Cardiac septum (tissue), 1 donor: ENCODE measurements at places on chromosomes 3 and 15. TPM values are rescaled to one million over a fixed set of nuclear protein-coding genes. Genes with fewer than 3 reads are reported as not detected.
A peak's percentile ranks its signal among the peaks of the same experiment; 100 is the strongest.

Gene STAC
- total RNA-seq: 0.51 TPM

Gene FAM219B
- 62.5 TPM for total RNA-seq

GRCh38 chr3:45739991-45740390 lies 50.8 kb downstream of the SACM1L start:
- no peak for DNase-seq

DNA sequence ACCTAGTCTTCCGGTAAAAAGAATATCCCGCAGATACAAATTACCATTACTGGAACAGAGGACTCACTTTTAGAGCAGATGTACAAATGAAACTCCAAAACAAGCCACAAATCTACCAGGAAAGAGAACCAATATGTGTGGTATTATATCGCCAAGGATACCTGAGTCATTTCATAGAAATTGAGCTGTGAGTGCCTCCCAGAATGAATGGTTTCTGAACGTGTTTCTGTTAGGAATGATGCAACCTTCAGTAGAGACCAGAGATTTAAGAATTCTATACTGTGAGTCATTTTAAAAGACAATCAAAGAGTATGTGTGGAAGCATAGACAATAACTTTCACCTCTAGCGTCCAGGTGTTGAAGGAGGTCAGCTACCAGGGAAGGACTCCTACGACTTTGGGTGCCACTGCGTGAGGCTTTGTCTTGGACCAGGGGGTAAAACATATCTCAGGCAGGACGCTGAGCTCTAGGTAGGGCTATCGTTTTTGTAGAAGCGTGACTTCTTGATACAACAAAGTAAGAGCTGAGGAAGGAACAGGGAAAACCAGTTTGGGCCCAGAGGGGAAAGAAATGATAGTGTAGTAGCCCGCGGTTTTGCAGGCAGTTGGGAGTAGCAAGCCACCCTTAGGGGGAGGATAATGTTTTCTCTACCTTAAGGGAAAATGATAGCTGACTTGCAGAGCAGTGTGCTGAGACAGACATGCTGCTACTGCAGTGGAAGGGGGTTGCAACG lies 210.4 kb downstream of the TP63 start:
- DNase-seq: no peak

Gene IRAK2
- total RNA-seq: 1.9 TPM

GRCh38 chr3:153023896-153024295 lies 138.1 kb upstream of the RAP2B start:
- no peak for DNase-seq

DNA sequence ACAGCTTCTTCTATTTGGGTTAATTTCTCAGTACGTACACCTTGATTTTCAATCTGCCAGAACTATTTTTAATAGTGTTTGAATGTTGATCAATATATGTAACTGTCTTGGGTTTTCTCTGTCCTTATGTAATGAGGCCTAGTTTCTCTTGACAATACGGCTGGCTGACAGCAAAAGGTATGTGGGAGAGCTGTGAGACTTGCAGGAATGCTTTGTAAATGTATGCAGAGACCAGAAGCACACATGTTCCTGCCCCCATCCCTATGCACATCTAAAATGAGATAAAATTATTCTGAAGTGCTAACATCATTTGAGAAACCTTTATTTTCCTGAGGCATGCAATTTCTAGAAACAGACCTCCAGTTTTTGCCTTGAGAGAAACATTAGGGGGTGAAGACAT lies 593.8 kb upstream of the GBE1 start:
- no peak for DNase-seq

Gene UNC45A
- total RNA-seq: 27.2 TPM

- DNase-seq: no peak
These were observed 16.2 kb downstream of the ZPLD1 start for GRCh38 chr3:102450976-102451375.

Gene ANKDD1A
- total RNA-seq: 1.4 TPM

DNA sequence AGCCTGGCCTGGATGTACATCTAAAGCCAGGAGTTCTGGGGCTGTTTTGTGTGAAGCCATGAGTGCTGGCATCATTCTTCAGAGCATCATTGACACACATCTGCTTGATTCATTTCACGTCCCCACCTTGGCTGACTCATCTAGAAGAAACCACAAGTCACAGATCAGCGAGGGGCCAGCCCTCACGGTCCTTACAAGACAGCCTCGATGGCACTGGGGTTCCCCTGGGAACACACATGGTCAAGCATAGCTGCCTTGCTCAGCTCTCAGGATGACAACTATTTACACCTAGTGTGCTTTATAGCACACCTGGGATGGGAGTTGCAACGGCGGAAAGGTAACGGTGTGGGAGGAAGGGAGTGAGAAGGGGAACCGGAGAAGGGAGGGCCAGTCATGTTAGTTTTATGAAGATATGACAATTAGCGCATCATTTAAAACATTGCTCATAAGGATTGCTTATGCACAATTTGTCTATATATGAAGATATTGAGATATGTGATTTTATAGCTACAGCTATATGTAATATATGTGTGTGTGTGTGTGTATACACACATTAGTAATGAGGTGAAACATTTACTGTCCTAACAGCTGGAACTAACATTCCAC lies 227.1 kb downstream of the RPLP1 start:
- DNase-seq: no peak

GRCh38 chr3:46102780-46103130 lies 75.5 kb upstream of the XCR1 start:
- DNase-seq: no peak

Gene TIMP4
- total RNA-seq: 4.3 TPM

DNA sequence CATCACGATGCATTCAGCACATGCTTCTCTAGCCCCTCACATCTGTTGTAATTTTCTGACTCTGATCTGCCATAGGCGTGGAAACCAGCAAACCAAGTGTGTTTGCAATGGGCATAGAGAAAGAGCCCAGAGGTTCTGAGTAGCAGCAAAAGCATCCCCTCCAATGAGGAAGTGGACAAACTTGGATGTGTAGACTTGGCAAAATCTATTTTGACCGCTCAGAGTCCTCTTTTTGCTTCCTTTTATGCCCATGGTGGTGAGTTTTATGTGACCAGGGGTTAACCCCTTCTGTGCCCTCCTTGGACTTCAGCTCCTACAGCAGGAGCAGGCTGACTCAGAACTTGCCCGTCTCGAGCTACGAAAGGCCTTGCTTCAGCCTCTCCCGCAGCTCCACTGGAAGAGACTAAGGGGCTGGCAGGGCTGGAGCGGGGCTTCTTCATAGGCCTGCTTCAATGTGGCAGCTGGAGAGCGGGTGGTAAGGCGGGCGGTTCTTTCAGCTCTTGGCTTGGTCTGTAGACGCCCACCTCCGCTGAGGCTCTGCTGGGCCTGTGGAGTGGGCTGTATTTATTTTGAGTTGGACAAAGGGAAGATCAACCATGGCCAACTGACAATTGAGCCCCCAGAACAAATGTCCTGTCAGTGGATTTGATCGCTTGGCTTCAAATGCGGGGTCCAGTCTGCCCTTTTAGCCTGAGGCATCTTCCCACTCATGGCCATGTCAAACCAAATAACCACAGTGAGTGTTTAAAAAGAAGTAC lies 6.5 kb upstream of the ETV5 start:
- DNase-seq: no peak

GRCh38 chr15:69750253-69750652 lies 297.6 kb downstream of the RPLP1 start:
- DNase-seq: no peak

DNA sequence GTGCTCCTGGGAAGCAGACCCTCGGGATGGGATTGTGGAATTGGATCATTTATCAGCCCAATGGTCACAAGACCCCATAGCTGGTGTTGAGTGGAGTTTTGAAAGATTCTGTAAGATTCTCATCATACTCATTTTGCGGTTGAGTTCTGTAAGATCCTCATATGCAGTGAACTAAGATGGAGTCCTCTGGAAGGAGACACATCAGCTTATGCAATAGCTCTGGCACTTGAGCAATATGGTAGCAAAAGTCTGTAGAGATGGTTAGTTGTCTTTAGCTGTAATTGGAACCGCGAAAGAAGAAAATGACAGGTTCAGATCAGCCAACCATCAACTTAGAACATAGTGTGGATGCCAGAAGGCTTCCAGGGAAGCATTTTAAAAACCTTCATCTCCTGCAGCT lies 184.5 kb upstream of the TSC22D2 start:
- no peak for DNase-seq

- no peak for DNase-seq
These were observed 175.0 kb downstream of the PDZRN3 start for GRCh38 chr3:73449774-73450173.

DNA sequence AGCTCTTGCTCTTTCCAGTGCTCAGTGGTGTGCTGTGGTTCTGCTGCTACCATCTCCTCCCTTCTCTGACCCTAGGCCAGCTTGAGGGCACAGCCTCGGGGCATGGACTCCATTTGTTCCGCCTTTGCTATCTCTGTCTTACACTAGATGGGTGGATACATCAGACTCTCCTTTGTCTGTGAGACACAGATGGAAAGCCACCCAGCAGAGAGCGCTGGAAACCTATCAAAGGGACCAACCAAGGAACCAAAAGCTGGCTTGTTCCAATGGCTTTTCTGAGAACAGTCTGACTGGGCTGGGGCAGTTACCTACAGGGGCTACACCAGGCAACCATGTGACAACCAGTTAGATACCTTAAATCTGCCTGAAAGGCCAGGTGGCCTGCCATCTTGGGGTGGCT lies 63.8 kb downstream of the NPTN start:
- DNase-seq: no peak

DNA sequence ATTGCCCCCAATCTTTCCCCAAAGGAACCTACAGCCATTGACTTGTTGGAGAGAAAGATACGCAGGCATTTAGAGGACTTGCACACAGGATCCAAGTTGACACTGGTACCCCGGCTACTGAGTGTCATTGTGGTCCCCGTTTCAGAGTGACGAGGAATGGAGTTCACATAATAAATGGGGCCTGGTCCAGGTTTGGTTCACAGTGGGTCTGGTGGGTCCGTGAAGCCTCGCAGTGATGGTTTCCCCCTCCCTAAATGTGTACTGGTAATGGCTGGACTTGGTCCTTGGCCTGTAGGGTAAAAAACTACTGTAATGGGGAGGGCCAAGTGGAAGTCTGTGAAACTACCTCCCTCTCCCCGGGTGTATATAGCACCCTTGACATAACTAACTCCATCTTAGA lies 232.1 kb upstream of the LYSMD4 start:
- peak; percentile 62 for DNase-seq
